ENCODE measurements at places on chromosomes 5 and 9. TPM values are rescaled to one million over a fixed set of nuclear protein-coding genes. Genes with fewer than 3 reads are reported as not detected.

LHX6 gene
- total RNA-seq, result 12.7 TPM

DNA sequence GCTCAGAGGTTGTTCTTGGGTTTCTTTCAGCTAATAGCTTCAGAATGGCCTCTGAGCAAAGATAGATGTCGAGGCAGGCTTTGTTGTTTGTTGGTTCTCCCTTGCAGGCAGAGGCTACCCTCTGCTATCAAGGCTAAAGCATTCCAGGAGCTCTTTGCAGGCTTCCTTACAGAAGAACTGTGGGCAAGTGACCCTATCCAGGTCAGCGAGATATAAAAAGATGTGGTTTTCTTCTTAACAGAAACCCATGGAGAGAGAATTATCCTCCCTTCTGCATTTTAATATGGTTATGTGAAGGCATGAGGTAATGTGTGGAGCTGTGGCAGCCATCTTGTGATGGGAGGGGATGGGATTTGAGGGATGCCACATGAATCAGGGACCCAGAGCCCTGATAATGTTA lies 67.0 kb downstream of the TLE4 start:
- no peak overlapping the region for H3K27ac ChIP-seq
- no peak overlapping the region for H3K4me3 ChIP-seq
- DNase-seq, result no peak

GRCh38 chr9:101739311-101739710 lies 864 bp upstream of the GRIN3A start:
- no peak for DNase-seq
- H3K27ac ChIP-seq, result no peak overlapping the region
- peaks cover 81% of the 10 kb centered on the region for H3K27me3 ChIP-seq
- H3K4me1 ChIP-seq, result peaks cover 7% of the 10 kb centered on the region
- H3K36me3 ChIP-seq, result no peaks in the 10 kb centered on the region

RANBP17 gene
- 11.1 TPM for total RNA-seq

- H3K4me1 ChIP-seq, result no peaks in the 10 kb centered on the region
- no peak overlapping the region for H3K4me3 ChIP-seq
- no peaks in the 10 kb centered on the region for H3K36me3 ChIP-seq
- no peak overlapping the region for H3K27ac ChIP-seq
- DNase-seq, result no peak
Observed at GRCh38 chr9:129725795-129726251, 27.0 kb downstream of the PTGES start.

CAST gene
- total RNA-seq, result 556 TPM

CSF1R gene
- total RNA-seq, result 14.3 TPM

- H3K27ac ChIP-seq, result no peak overlapping the region
- H3K36me3 ChIP-seq, result no peaks in the 10 kb centered on the region
- no peak overlapping the region for H3K4me3 ChIP-seq
- no peaks in the 10 kb centered on the region for H3K4me1 ChIP-seq
- no peaks in the 10 kb centered on the region for H3K27me3 ChIP-seq
Observed at GRCh38 chr9:137355761-137356365, 53.8 kb upstream of the NRARP start.

- peak overlapping the region; percentile 88 for H3K4me3 ChIP-seq
- no peaks in the 10 kb centered on the region for H3K27me3 ChIP-seq
- no peak for DNase-seq
- peak overlapping the region; percentile 99 for H3K27ac ChIP-seq
Observed at GRCh38 chr5:163508753-163509152, 3.3 kb downstream of the MAT2B start.

DNA sequence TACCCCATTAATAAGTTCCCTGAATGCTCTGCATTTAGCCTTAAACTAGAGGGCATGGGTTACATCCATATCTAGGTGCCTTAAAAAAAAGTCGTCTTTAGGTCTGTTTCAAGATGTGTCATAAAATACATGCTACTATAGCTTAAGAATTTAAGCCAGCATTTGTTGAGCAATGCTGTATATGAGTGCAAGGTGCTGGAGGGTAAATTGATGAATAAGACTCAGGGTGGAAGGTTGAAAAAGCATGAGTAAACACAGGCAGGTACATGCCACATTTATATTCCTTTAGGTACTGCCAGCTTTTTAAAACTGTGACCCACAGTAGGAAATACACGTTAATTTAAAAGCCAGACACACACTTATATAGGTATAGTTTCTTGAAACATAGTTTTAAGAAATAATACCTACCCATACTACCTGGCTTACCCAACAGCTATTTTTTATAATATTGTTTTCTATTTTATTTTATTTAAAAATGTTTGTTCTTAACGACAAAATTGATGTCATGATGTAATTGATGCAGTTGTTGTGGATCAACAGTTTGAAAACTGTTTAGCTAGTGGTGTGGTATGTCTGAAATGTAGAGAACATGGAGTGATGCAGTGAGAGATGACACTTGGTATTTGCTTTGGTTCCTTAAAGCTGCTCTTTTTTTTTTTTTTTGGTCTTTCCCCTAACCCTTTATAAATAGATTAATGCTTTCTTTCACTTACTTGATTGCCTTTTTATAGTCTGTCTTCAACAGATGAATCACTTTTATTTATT lies 3.9 kb downstream of the HMGCR start:
- no peaks in the 10 kb centered on the region for H3K36me3 ChIP-seq
- H3K27me3 ChIP-seq, result no peaks in the 10 kb centered on the region

- no peak overlapping the region for H3K4me3 ChIP-seq
- no peak for DNase-seq
- no peaks in the 10 kb centered on the region for H3K36me3 ChIP-seq
- no peaks in the 10 kb centered on the region for H3K4me1 ChIP-seq
Observed at GRCh38 chr5:150317048-150318003, 14.6 kb upstream of the ARSI start.

SLC26A2 gene
- 784 TPM for total RNA-seq

IL33 gene
- total RNA-seq, result 6.0 TPM

NME5 gene
- not detected for total RNA-seq

- H3K27me3 ChIP-seq, result no peaks in the 10 kb centered on the region
- H3K27ac ChIP-seq, result no peak overlapping the region
- DNase-seq, result no peak
- no peaks in the 10 kb centered on the region for H3K4me1 ChIP-seq
Observed at GRCh38 chr5:42242881-42243485, 180.3 kb upstream of the GHR start.

GRCh38 chr5:103519550-103519949 lies 43.0 kb downstream of the NUDT12 start:
- no peak overlapping the region for H3K4me3 ChIP-seq
- DNase-seq, result no peak
- H3K27ac ChIP-seq, result no peak overlapping the region
- H3K36me3 ChIP-seq, result no peaks in the 10 kb centered on the region
- no peaks in the 10 kb centered on the region for H3K27me3 ChIP-seq

ALG2 gene
- 29.9 TPM for total RNA-seq

GRCh38 chr9:131276891-131277286 lies 579 bp upstream of the FAM78A start:
- H3K36me3 ChIP-seq, result no peaks in the 10 kb centered on the region
- H3K4me3 ChIP-seq, result peak overlapping the region; percentile 74
- H3K27ac ChIP-seq, result peak overlapping the region; percentile 76
- H3K27me3 ChIP-seq, result peaks cover 53% of the 10 kb centered on the region
- peaks cover 16% of the 10 kb centered on the region for H3K4me1 ChIP-seq

- DNase-seq, result no peak
- no peaks in the 10 kb centered on the region for H3K36me3 ChIP-seq
- H3K4me3 ChIP-seq, result no peak overlapping the region
- no peaks in the 10 kb centered on the region for H3K27me3 ChIP-seq
Observed at GRCh38 chr5:144731786-144732185, 561.1 kb downstream of the KCTD16 start.

FAM240B gene
- total RNA-seq, result not detected

DNA sequence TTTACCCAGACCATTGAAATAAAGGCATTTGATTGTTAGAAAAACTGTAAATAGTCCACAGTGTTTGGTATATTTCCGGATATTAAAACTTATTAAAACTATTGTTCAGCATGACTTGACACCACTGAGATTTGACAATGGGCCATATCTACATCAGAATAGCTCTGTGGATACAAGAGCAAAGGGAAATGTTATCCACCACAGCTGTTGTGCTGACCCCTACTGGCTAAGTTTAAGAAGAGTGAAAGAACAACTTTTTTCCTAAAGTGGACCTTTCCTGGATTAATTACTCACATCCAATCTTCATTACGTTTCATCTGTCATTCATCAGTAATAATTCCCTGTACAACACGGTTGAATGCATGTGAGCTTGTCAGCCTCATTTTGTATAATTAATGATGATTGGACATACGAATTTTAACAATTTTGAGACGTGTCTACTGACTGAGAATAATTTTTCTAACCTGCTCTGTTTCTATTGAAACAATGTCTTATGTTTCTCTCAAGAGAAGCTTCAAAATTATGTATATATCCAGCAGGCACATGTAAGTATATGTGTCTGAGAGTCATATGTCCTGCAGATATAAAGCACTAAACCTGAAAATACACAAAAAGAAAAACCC lies 1952.6 kb downstream of the MAT2B start:
- H3K27ac ChIP-seq, result no peak overlapping the region
- DNase-seq, result no peak
- H3K36me3 ChIP-seq, result no peaks in the 10 kb centered on the region
- no peaks in the 10 kb centered on the region for H3K4me1 ChIP-seq

Measured in transverse colon (tissue), 4 donors.